ENCODE measurements at places on chromosomes 12 and 14.

- DNase-seq, result peak; percentile 88
Observed at GRCh38 chr14:104723651-104724406, at the start of gene ADSS1. Gene ADSS1, plus strand, starts transcription at chr14:104724229. Its CDS starts 42 bp downstream, at chr14:104724271.

GRCh38 chr12:4320497-4320852 lies 538 bp upstream of the TIGAR start:
- no peak for DNase-seq

- DNase-seq, result no peak
Observed at GRCh38 chr14:51458563-51458955, 193.2 kb upstream of the FRMD6 start.

GRCh38 chr12:11592484-11592883 lies 57.0 kb upstream of the ETV6 start:
- DNase-seq, result no peak

DNA sequence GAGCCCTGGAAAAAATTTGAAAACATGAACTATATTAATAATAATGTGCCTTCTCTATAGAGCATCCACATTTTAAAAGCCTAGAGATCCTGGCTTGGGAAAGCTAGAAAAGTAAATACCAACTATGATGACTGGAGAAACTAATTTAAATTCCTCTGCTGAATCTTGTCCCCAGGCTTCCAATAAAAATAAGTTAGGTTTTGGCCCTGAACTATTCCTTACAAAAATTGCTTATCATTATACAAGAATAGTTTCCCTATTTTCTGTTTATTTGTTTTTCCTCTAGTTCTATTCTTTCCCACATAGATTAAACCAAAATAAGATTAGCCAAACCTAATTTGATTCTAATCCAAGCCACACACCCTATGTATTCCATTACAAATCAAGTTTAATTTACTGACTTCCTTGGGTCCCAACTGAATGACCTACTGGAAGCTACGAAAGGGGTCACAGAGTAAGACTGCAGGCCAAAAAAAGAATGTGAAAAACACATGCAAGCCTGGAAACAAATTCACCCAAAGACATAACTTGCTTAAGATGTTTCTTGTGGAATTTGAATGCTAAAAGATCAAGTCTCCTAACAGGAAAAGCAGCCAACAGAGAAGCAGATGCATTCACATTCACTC lies 133.0 kb downstream of the PAWR start:
- no peak for DNase-seq

Measured in HuH-7 (cell line).